CD4-positive, alpha-beta T cell treated with Interferon gamma for 1 hour (primary cell): ENCODE measurements at places on chromosomes 7 and 10.

DNA sequence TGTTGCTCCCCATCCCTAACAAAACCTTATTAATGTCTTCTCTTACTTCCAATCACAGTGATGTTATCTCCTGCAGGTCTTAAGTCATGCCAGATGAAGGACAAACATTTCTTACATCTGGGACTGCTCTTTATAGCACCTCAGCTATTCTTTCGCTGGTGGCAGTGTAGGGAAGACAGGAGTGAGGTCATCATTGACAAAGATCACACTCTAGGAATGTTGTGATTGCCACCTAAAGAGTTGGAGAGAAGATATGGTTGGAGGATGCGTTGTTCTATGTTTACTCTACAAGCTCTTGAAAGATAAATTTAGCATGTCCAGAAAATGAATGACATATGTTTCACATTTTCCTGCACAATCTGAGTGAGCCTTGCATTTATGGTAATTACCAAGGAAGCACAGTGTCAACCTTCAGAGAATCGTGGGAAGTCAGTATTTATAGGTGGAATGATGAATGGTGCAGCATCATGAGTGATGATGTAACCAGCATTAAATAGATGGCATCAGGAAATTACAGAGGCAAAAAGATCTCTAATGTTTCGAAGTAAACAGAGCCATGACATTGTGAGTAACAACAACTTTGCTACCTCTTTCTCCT lies 188.1 kb upstream of the STEAP1 start:
- no peak for DNase-seq

DNA sequence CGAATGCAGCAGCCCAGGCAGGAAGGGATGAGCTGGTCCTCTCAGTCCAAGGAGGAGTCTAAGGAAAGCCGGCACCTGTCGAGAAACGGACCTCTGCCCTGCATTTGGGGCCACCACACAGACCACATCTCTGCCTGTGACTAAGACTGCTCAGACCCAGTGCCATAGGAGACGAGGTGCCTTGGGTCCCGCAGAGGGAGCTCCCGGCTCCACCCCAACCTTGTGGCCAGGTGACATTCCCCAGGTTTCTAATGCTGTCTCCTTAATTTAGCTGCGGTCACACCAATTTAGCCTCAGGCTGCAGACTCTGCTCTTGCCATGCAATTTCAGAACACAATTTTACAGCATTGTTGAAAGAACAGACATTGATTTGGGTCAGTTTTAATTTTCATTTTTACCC lies 22.8 kb upstream of the CRHR2 start:
- DNase-seq: no peak

DNA sequence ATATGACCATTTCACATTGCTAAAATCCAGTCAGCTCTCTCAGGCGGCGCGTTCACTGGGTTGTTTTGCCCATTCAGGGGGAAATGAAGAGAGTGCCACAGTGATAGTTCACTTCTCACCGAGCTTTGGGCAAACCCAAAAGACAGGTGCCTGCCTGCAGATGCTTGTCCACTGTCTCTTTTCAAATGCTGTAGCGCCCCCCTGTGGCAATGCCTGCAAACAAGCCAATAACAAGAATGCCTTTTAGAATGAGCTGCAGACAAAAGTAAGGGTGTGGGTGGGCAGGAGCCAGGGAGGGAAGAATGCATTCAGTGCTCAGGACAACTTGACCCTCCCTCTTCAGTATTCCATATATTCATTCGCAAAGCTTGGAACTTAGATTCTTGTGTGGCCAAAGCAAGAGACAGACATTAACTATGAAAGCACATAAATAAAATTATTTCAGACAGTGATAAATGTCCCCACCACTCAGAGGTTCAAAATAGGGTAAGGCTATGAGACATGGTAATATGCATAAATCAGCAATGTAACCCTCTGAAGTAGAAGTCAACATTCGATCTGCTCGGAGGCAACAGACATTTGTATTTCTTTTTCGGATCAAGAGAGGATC lies 86.9 kb downstream of the JAZF1 start:
- DNase-seq: peak; percentile 43

DNA sequence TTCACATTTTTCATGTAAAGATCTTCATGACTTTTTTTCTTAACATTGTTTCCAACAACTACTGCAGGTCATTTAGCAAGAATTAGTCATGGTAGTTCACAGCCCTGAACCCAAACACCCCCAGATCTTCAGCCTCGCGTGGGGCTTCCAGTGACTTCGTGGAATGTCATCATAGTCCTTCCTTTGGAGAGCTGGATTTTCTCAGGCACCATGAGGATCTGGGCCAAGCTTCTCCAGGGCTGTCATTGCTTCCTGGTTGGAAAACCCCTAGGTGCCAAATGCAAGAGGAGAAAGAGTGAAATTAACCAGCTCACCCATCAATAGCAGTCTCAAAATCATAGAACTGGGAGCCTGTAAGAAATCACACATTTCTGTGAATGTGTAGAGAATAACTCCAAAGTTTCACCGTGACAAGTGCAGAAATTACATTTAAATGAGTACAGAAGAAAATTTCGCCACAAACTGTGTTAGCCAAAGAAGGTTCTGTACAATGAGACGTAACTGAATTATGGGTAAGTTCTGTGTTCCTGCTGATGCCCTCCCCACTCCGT lies 175.4 kb downstream of the CELF2 start:
- no peak for DNase-seq

DNA sequence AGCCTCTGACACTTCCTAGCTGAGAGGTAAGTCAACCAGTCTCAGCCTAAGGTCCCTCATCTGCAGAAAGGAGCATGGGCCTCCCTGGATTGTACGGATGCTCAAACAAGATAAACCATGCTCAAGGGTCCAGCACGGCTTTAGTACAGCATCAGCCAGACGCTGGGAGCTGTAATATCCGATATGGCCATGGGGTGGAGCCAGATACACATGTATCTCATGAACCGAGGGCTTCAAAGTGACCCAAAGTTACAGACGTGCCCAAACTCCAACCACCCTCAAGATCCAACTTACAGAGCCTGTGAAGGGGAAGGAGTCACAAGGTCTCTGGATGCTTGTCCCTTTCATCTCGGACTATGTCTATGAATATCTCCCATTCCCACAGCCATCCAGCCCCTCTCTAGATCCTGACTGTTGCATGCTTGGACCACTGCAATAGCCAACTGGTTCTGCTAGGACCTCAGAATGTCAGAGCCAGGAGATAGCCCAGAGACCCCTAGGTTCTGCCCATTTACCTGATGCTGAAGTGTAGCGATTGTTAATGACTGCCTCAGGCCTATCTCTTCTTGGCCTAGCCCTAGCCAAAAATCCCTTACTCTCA lies 142.4 kb downstream of the SH3PXD2A start:
- peak; percentile 62 for DNase-seq

GRCh38 chr10:114925587-114926586 lies 12.1 kb upstream of the TRUB1 start:
- no peak for DNase-seq

GRCh38 chr7:103918631-103919271 lies 70.7 kb downstream of the RELN start:
- DNase-seq: no peak
